ENCODE measurements at places on chromosomes 11 and 22.

DNA sequence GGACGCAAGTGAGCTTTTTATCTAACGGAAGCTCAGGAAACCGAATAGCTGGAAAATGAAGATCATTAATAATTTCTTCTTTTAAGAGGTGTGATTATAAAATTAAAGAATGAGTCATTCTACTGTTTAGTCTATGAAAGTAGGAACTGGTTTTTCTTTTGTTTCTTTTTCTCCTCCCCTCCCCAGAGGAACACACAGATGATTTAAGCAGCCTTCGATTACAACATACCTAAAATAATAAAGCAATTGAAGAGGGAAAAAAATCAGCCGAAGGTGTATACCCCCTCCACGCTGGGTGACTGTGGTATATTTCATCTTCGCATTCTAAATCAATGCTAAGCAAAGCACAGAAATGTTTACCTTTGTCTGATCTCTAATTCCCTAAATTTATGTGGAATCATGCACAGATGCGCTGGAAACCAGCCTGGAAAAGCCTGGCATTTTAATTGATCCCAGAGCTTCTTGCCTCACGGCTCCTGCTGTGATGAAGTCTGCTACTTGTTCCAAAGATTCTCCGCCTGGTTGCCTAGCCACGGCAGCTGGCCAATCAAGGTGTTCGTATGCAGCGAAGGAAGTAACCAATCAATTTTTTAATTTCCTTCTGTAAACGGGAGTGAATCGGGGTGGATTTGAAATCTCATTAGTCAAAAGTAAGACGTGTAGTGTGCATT, 133.9 kb downstream of the FANCF start:
- no peak for DNase-seq

GRCh38 chr11:127493330-127494022, 492.9 kb upstream of the KIRREL3 start:
- DNase-seq: no peak

GRCh38 chr11:59187587-59187986, 15.7 kb downstream of the DTX4 start:
- DNase-seq: no peak

DNA sequence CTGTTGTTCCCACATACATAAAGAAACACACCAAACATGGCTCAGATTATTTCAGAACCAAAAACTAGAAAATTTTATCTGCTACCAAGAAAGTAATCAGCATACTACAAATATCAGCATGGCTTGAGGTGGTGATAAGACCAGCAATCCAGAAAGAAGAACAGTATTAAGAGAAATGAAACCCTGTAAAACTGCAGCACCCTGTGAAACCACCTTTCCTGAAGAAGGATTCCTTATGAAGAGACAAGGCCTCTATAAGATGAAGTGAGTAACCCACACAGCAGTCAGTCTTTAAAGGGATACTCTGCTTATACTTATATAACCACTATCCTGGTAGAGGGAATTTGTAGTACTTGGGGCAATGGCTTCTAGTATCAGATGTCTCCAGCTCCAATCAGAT, 49.9 kb downstream of the RSF1 start:
- DNase-seq: no peak

- DNase-seq: no peak
Measured at GRCh38 chr11:34443136-34443535, 4.4 kb downstream of the CAT start.
